ENCODE measurements at places on chromosomes 5 and 9. TPM values are rescaled to one million over a fixed set of nuclear protein-coding genes. Genes with fewer than 3 reads are reported as not detected.

DNA sequence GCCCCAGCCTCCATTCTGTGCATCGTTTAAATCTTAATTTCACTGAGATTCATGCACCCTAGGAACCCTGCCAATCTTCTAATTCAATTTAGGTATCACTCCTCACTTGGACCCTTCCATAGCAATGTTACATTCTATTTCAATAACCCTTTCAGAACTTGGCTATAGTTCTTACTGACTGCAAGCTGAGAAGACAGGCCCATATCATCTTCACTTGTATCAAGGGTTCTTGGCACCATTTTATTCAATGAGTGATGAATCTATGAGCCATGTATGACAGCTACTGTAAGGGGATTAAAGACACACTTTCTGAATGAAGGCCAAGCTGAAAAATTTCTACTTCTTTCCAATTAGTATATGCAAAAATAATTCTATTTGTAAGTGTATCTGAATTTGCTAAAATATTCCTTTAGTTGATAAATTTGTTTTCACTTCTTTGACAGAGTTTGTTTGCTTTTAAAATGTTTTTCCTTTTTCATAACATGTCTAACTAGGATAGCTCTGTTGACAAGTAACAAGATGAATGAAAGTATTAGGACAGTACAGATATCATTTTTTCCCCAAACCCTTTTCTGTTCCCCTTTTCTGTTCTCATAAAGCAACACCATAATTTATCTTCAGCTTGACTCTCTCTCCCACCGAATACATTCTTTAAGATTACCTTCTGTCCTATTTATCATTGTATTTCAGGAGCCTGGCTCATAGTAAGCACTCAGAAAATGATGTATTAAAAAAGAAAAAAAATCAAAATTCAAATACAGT, 9.6 kb downstream of the ITGA2 start:
- DNase-seq, result no peak

DNA sequence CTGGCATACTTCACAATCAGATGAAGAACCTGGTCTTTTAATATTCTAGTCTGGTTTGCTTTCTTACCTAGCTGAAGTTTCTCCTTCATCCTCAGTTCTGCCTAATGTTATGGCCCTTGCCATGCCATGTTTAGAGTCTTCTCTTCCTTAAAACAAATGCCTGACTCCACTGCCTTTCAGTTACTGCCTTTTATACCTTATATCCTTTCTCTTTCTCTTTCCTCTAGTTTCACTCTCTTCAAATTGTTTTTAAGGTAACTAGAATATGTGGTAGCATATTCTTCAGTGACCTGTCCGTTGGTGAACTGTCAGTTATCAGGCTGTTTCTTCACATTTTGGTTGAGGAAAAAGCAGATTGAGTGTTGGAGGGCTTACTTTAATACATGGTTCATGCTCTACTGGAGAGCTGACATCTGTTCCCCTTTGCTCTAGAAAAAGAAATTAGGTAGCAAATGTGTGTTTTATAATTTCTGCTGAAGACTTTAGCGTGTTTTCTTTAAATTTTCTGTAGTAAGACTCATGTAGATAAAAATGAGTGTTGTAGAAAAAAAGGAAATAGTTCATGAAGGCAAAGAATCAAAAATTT, 103.8 kb downstream of the DMXL1 start:
- DNase-seq, result no peak

DNA sequence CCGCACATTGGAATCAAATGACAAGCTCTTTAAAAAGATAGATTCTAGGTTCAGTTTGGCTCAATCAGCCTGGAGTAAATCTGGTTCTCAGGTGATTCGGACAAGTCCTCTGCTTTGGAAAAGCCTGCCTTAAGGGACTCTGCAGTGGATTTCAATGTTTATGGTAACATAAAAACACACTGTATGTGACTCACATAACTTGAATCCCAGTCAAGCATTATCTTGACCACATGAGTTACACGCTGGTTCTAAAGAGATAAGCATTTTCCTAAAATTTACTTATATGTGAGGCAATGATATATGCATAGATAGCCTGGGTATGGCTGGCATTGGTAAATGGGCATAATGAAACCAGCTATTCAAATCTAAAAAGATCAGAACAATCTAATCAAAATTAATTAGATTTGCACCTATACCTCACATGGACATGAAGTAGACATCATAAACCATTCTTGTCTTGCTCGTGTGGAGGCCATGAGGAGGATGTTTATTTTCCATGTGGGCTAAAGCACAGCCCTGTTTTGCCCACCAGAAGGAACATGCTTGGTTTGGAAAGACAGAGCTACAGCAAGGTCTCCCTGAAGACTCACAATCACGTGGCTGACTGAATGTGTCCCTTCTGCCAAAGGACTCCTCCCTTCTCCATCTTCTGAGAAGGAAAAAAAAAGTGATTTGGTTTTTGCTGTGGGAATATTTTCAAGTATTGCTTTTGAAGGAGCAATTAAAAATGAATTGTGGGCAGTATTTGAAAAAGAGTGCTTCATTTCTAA, 351.7 kb downstream of the DIRAS2 start:
- DNase-seq, result no peak

DNA sequence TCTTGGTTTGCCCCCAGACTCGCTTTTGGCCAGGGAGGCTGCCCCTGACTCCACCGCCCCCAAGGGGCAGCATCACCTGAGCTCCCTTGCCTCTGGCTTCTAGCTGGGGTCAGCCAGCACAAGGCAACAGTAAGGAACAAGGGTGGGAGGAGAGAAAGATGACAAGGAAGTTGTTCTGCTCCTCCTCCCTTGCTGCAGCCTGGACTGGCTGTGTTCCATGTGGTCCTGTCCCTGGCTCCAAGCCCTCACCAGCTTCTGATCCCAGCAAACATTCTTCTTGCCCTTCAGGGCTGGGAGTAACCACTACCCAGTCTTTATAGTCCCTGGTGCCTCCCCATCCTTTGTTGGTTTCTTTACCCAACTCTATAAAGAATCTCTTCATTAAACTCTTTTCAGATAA, 100.3 kb upstream of the SPIN1 start:
- no peak for DNase-seq

GRCh38 chr5:156148301-156148700, 178.7 kb upstream of the SGCD start:
- no peak for DNase-seq

CATSPER3 gene
- 0.29 TPM for total RNA-seq
